ENCODE measurements at places on chromosomes 5 and 9.
A peak's percentile ranks its signal among the peaks of the same experiment; 100 is the strongest.

GRCh38 chr9:132239518-132239917 is 77.7 kb downstream of the NTNG2 start:
- H3K27ac ChIP-seq: no peak overlapping the region
- no peak overlapping the region for H3K4me3 ChIP-seq
- H3K36me3 ChIP-seq: no peaks in the 10 kb centered on the region
- no peak for DNase-seq
- H3K27me3 ChIP-seq: no peaks in the 10 kb centered on the region
- H3K4me1 ChIP-seq: peaks cover 22% of the 10 kb centered on the region

- no peaks in the 10 kb centered on the region for H3K27me3 ChIP-seq
- H3K4me3 ChIP-seq: no peak overlapping the region
- no peak overlapping the region for H3K27ac ChIP-seq
Measured at GRCh38 chr5:10666531-10667299, 94.3 kb downstream of the DAP start.

DNA sequence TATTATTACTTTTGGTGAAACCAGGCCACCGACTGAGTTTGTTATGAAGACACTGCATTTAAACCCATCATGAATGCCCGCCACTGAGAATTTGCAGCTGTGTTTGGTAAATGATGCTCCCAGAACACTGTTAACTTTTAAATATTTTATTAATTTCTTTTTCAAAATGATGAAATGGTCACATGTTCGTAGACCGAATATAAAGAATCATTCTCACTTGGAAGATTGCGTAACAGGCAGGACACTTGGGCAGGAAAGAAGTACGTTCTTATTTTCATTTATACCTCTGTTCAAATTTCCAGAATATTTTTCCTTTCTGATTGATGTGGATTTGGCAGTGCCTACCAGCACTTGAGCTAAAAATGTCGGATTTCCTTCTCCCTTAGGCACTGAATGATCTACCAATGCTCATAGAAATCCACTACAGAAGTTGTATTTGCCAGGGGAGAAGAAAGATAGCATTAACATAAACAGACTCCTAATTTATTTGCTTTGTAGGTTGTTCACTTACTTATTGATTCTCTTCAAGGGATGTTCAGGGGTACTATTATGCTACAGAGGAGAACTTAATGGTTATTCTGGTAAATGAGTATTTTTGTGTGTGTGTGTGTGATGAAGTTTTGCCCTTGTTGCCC is 13.8 kb downstream of the CYFIP2 start:
- no peak overlapping the region for H3K4me3 ChIP-seq
- peak overlapping the region; percentile 49 for H3K27ac ChIP-seq
- no peaks in the 10 kb centered on the region for H3K27me3 ChIP-seq
- no peak for DNase-seq

DNA sequence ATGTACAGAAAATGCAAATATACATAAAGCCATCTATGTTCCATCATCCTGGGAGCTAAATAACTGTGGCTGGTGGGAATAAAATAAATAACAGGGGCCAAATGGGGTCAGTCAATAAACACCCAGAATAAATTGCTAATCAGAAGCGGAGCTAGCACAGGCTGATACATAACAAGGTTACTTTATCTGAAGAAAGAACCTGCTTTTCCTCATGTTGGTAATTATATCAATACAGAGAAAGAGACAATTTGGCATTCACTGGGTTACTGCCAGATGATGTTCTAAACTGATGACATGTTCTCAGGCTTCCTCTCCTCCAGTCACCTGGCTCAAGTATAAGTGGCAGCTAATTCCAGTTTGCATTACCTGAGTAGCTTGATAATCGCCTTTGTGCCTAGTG is 144.9 kb upstream of the CD180 start:
- H3K4me1 ChIP-seq: no peaks in the 10 kb centered on the region
- DNase-seq: no peak
- no peak overlapping the region for H3K4me3 ChIP-seq
- H3K36me3 ChIP-seq: no peaks in the 10 kb centered on the region
- H3K27me3 ChIP-seq: peaks cover 13% of the 10 kb centered on the region
- no peak overlapping the region for H3K27ac ChIP-seq

- H3K36me3 ChIP-seq: no peaks in the 10 kb centered on the region
- peaks cover 10% of the 10 kb centered on the region for H3K27me3 ChIP-seq
- H3K4me3 ChIP-seq: no peak overlapping the region
- peaks cover 6% of the 10 kb centered on the region for H3K4me1 ChIP-seq
Measured at GRCh38 chr5:71695071-71695470, 24.0 kb upstream of the CARTPT start.

DNA sequence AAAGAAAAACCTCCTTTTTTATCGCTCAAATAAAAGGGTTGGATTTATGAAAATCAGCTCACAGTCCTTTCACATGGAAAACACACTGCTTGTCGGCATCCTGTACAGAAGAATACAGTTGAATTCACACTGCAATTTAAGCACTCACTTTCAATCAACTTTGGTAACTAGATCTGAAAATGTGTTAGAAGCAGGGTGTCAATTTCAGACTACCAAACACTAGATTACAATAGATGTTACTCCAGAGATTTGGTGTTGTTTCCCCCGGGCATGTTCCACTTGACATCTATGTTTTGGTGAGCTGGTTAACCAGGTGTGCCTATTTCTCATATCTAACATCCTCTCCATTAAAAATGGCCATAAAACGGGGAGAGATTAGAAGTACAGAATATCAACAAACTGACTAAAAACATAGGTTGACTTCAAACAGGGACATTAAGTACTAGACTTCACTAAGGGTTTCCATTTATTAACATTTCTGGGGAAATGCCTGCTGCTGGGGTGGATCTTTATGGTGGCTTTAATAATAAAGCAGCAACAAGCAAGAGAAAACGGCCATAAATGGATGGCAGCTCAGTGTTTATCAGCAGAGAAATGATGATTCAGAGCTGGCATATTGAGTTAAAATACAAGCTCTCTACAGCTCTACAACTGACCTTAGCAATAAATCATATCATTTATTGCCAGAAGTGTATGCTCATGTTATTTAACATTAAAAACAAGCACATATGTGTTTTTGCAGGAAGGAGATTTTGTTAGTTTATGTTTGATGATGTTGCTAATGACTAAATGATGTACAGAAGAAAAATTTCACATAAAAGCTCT is 158.8 kb downstream of the SLF1 start:
- H3K27ac ChIP-seq: no peak overlapping the region
- H3K4me3 ChIP-seq: no peak overlapping the region
- no peaks in the 10 kb centered on the region for H3K36me3 ChIP-seq
- no peaks in the 10 kb centered on the region for H3K27me3 ChIP-seq
- no peaks in the 10 kb centered on the region for H3K4me1 ChIP-seq

DNA sequence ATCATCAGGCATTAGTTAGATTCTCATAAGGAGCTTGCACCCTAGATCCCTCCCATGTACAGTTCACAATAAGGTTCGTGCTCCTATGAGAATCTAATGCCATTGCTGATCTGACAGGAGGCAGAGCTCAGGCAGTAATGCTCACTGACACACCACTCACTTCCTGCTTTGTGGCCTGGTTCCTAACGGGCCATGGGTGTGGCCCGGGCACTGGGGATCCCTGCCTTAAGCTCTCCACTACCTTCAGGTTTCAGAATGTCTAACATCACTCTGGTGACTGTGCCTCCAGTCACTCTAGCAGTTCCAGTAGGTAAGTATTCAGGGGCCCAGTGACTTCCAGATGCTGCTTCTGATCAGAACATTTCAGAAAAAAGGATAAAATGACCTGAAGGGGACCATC is 152.4 kb downstream of the LRRC70 start:
- no peaks in the 10 kb centered on the region for H3K4me1 ChIP-seq
- H3K27ac ChIP-seq: no peak overlapping the region
- H3K36me3 ChIP-seq: no peaks in the 10 kb centered on the region
- H3K27me3 ChIP-seq: peaks cover 2% of the 10 kb centered on the region
- H3K4me3 ChIP-seq: no peak overlapping the region

DNA sequence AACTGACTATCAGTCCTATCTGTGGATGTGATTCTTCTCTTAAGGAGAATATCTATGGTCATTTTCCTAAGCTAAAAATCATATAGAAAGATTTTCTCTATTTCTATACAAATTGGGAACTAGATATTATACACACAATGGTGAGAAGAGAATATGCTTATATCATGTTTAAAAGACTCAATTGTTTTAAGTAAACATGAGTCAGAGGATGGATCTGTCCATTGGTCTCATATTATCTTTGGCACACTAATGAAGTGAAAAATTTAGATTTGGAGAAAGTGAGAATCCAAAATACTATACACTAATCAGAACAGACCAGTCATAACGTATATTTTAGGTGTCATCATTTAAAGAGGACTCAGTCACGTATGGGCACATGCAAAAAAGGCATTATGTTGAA is 16.5 kb upstream of the SPINK14 start:
- peaks cover 2% of the 10 kb centered on the region for H3K27me3 ChIP-seq
- H3K27ac ChIP-seq: no peak overlapping the region
- no peaks in the 10 kb centered on the region for H3K4me1 ChIP-seq
- no peak overlapping the region for H3K4me3 ChIP-seq
- H3K36me3 ChIP-seq: no peaks in the 10 kb centered on the region

- H3K27ac ChIP-seq: no peak overlapping the region
- peaks cover 2% of the 10 kb centered on the region for H3K27me3 ChIP-seq
- H3K4me1 ChIP-seq: no peaks in the 10 kb centered on the region
- no peak overlapping the region for H3K4me3 ChIP-seq
- DNase-seq: no peak
- no peaks in the 10 kb centered on the region for H3K36me3 ChIP-seq
Measured at GRCh38 chr5:85334-85995, 6.5 kb upstream of the PLEKHG4B start.

- no peaks in the 10 kb centered on the region for H3K4me1 ChIP-seq
- no peak overlapping the region for H3K4me3 ChIP-seq
- no peak overlapping the region for H3K27ac ChIP-seq
- no peak for DNase-seq
- H3K36me3 ChIP-seq: no peaks in the 10 kb centered on the region
Measured at GRCh38 chr5:159319832-159320231, 10.5 kb downstream of the IL12B start.

DNA sequence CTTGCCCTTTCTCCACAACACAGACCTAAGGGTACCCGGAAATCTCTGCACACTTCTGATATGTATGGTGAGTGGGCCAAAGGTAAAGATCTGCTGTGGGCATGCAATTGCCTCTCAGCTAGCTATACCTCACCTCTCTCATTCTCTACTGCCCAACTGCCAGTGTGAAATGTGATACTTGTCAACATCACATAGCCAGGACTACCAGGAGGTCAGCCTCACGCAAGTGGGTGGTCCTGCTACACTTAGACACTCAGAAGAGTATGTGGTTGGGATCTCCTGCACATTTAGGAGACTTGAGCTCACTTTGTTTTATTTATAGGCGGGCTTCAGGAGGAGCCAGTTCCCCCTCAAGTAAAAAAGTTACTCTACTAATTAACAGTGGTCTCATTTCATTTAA is 88.0 kb upstream of the MAN2A1 start:
- no peaks in the 10 kb centered on the region for H3K36me3 ChIP-seq
- no peak overlapping the region for H3K4me3 ChIP-seq
- no peak for DNase-seq
- no peaks in the 10 kb centered on the region for H3K27me3 ChIP-seq
- H3K4me1 ChIP-seq: no peaks in the 10 kb centered on the region

- no peaks in the 10 kb centered on the region for H3K4me1 ChIP-seq
- no peaks in the 10 kb centered on the region for H3K36me3 ChIP-seq
- no peak overlapping the region for H3K27ac ChIP-seq
- no peak for DNase-seq
Measured at GRCh38 chr5:38200872-38201557, 57.3 kb upstream of the EGFLAM start.

DNA sequence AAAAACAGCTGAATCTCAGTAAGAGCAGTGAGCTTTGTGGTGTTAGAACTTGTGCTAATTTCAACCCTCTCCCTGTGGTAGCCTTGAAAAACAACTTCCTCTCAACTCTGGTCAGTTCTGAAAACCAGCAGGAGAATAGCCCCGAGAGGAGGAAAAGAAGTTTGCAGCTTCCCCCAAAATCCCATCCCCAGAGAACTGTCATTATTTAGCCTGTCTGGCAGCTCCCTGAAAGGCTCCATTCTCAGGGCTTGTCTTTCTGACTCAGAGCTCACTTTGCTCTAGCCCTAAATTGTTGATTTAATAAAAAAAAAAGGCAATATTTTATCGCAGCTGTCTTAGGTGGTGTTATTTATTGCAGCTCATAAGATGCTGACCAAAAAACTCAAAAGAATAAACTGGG is 11.4 kb upstream of the SLC45A2 start:
- DNase-seq: no peak
- no peak overlapping the region for H3K4me3 ChIP-seq
- H3K27me3 ChIP-seq: no peaks in the 10 kb centered on the region
- H3K36me3 ChIP-seq: peaks cover 7% of the 10 kb centered on the region
- no peak overlapping the region for H3K27ac ChIP-seq
- H3K4me1 ChIP-seq: no peaks in the 10 kb centered on the region

DNA sequence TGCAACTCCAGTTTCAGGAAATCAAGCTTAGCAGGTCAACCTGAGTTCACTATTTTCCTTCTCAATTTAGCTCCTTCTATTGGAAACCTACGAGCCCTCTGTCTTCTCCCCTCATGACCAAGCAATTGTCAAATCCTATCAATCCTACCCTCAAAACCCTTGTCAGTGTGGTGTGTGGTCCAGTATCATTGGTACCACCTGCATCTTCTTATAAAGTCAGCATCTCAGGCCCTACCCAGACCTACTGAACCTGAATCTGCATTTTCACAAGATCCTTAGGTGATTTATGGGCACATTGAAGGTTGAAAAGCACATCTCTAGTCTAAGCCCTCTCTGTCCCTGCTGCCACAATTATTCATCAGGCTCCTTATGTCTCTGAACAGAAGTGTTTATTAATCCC is 77.6 kb upstream of the NR4A3 start:
- DNase-seq: no peak
- no peaks in the 10 kb centered on the region for H3K4me1 ChIP-seq
- no peak overlapping the region for H3K4me3 ChIP-seq
- H3K27me3 ChIP-seq: peaks cover 10% of the 10 kb centered on the region
